Hematopoietic multipotent progenitor cell treated with erythropoietin and hydrocortisone succinate and interleukin-3 and kit ligand, for 6 days (in vitro differentiated cells): ENCODE measurements at places on chromosomes 2 and 18.
A peak's percentile ranks its signal among the peaks of the same experiment; 100 is the strongest.

GRCh38 chr2:212536817-212537725 is 1.5 kb downstream of the ERBB4 start:
- DNase-seq: no peak

GRCh38 chr2:43238813-43239212 is 12.4 kb upstream of the ZFP36L2 start:
- DNase-seq: no peak

- DNase-seq: peak; percentile 60
These were observed 52.5 kb upstream of the LTBP1 start for GRCh38 chr2:32894119-32894728.

DNA sequence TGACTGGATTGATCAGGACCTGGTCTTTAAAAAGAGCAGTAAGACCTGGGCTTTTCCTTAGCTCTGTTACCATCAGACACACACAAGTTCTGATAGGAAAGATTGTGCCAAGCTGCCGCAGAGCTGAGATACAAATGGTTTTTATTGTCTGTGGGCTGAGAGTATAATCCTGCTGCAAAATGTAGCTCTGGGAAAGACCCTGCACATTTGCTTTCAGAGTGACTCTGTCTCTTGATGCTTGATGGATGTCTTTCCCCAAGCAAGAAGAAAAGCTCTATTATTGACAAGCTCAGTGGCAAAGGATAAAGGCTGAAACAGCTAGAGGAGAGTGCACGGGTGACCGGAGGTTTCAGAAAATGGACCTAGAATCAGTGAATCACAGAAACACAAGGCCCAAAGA is 95.3 kb upstream of the PARD3B start:
- no peak for DNase-seq

DNA sequence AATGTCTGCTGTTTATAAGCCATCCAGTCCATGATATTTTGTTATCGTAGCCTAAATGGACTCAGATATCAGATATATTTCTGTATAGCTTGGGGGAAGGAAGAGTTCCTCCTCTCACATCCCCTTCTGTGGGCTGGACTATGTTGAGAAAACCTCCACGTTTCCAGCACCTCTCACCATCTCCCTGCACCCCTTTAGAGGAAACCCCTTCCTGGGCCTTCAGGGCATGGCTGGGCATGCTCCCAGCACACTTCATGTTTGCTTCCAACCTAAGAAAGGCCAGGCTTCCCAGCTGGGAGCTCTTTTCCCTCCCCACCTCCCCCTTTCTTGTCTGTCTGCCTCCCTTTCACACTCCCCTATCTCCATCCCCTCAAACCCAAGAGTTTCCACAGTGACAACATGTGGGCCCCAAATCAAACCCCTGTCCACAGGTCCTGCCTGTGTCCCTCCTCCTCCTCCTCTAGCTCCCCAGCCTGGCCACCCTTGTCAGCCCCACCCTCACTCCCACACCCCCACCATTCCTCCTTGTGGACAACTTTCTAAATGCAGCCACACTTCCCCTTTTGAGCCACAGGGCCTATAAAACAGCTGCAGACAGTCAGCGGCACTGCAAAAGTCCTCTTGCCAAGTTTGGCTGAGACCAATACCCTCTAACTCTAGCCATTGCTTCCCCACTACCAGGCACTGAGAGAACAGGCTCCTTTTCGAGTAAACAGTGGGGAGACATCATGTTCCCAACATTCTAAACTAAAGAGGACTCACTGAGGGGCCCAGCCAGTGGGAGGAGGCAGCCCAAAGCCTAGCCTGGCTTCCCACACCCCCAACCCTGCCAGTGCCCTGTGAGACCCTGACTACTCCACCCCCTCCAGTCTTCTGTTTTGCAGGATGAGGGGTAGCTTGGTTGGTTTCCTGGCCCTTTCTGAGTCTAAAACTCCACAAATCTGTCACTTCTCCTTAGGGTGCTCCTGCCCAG is 120.5 kb downstream of the ZFP36L2 start:
- peak; percentile 89 for DNase-seq

DNA sequence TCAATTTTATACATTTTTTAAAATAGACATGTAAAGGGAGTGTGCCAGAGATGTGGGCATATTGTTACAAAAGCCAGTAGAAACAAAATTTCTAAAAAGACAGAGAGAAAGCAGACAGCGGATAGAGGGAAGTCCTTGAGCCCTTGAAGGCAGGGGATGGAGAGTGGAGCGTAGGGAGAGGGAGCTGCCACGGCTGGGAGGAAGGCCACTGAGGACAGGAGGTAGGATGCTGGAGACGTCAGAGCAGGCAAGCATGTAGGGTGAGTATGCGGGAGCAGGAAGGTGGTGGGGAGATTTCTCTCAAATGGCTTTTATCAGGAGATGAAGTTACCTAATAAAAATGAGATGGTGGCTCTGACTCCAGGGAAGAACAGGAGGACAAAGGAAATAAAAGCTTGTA is 24.0 kb upstream of the NCL start:
- no peak for DNase-seq

- no peak for DNase-seq
These were observed 737.2 kb upstream of the RAB6C start for GRCh38 chr2:129242269-129242668.

- DNase-seq: no peak
These were observed 130.1 kb upstream of the COPS8 start for GRCh38 chr2:236955521-236956030.

GRCh38 chr2:98346311-98347236 is at the start of gene CNGA3:
Gene CNGA3 (plus strand): TSS chr2:98346456. CDS start chr2:98369976, 23,520 bp downstream.
- DNase-seq: peak; percentile 35

DNA sequence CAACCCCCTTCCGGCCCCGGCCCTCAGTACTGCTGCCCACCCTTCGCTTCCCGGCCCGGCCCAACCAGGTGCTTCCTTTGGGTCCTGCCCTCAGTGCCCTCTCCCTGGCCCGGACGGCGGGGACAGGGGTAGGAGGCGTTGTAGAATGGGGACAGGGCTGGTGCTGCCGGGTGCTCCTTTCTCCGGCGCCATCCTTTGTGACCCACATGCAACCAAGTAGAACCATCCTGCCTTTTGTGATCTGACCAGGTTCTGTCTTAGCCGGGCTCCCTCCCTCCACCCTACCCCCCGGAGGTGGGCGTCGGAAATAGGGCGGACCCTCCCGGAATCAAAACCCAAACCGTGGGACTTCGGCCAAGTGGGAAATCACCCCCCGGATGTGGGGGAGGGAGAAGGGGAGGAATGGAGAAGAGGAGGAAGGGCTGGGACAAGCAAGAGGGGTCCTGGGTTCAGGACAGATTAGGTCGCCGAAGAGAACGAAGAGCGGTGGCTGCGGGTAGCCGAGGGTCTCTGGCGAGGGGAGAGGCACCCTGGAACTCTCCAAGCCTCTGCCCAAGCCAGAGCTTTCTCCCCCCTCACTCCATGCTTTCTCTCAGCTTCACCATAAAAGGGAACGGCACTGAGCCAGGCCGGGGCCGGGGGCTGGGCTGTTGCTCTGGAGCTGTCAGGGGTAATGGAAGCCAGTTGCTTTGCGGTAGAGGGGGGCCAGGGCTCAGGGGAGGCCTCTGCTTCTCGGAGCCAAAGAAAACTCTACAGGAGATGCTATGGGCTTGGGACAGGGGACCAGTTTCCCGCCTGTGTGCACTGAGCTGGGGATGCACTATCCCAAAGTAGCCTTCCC is 756 bp upstream of the OST4 start:
- DNase-seq: no peak

GRCh38 chr2:171274757-171275156 is 114.1 kb upstream of the TLK1 start:
- DNase-seq: no peak

GRCh38 chr2:8502316-8502715 is 179.5 kb upstream of the ID2 start:
- peak; percentile 70 for DNase-seq

- DNase-seq: peak; percentile 47
These were observed 172.4 kb downstream of the FBXO15 start for GRCh38 chr18:73975266-73975665.

GRCh38 chr2:138959031-138959430 is 178.8 kb upstream of the NXPH2 start:
- DNase-seq: no peak

GRCh38 chr2:37767046-37767445 is 95.6 kb upstream of the CDC42EP3 start:
- no peak for DNase-seq

- DNase-seq: no peak
These were observed 15.6 kb upstream of the NFATC1 start for GRCh38 chr18:79379931-79380815.

GRCh38 chr18:36330435-36331052 is 33.0 kb downstream of the FHOD3 start:
- DNase-seq: no peak

DNA sequence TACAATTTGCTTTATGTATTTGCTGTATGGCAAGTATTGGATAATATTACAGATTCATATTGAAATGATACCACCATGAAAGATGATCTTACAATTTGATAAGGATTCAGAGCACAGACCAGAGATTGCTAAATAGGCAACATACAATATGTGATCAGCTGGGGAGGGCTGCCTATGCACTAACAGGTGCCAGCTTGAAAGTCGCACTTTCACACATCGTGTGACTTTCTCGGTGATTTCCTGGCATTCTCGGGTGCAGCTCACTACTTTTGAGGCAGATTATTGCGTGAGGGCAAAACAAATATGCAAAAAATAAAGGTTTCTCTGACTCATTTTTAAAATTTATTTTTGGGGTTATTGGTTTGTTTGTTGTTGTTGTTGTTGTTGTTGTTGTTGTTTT is 36.0 kb downstream of the RBMS1 start:
- no peak for DNase-seq

GRCh38 chr2:219073413-219074129 is 12.8 kb upstream of the IHH start:
- peak; percentile 86 for DNase-seq

- peak; percentile 47 for DNase-seq
These were observed 18.8 kb upstream of the SERPINB5 start for GRCh38 chr18:63457977-63458376.

- DNase-seq: peak; percentile 85
These were observed 16.2 kb downstream of the INPP4A start for GRCh38 chr2:98460573-98461497.

GRCh38 chr2:40127146-40127545 is 324.7 kb downstream of the SLC8A1 start:
- DNase-seq: no peak

GRCh38 chr2:196989496-196989895 is 63.0 kb upstream of the PGAP1 start:
- DNase-seq: no peak

GRCh38 chr2:229996320-229996719 is 72.4 kb downstream of the SLC16A14 start:
- DNase-seq: no peak

DNA sequence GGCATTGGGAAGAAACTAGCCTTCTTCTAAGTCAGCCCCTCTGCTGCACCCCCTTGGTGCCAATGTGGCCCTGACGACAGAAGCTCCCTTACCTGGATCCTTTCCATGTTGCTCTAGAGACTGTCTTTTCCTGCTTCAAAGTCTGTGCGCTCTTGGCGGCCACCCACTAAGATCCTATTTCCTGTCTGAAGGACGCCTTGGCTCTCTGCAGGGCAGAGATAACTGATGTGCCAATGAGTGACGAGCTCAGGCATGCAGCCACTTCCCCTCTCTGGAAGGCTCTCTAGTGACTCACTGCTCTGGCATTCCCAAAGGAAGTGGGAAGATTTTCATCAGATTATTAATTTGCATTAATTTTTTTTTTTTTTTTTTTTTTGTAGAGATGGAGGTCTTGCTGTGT is 273.5 kb downstream of the CDH20 start:
- peak; percentile 62 for DNase-seq

- DNase-seq: no peak
These were observed 94.7 kb upstream of the TAF1B start for GRCh38 chr2:9748577-9748976.

GRCh38 chr2:215870986-215871385 is 142.4 kb downstream of the MREG start:
- DNase-seq: peak; percentile 43

DNA sequence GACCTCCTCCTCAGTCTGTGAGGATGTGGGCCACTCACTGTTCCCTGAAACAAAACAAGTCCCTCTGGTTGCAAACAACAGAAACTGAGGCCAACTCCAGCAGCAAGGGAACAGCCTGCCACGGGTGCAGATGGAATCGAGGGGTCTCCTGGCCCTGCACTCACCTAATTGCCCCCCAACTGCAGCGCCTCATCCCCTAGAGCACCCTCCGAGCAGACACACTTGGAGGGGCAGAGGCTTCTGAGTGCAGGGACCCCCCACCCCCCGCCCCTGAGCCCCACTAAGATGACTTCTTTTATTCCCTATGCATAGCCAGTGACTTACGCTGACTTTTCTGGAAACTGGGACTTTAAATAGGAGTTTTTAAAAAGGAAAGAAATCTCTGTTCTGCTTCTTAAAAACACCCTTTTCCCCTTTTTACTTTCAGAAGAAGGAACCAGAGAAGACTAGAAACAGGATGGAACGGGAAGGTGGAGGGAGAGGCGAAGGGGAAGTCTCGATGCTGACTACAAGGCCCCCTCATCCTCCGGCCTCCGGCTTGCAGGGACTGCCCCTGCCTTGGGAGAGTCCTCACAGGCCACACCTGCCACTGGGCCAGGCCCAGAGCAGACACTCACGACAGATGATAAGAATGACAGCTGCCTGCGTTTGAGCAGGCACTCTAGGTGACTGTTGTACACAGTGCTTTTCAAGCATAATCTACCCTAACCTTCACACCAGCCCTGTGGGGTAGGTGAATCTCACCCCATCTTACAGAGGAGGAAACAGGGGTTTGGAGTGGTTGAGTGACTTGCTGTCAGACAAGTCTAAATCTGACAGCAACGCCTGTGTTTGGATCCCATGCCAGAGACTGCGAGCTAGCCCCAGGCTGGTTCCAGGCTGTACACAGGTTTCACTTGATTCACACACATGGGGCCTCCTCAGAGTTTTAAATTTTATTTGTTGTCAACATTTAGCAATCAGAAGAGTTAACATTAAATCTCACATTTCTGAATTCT is 28.2 kb upstream of the BIN1 start:
- no peak for DNase-seq
